ENCODE measurements at places on chromosomes 4 and X.
A peak's percentile ranks its signal among the peaks of the same experiment; 100 is the strongest.

DNA sequence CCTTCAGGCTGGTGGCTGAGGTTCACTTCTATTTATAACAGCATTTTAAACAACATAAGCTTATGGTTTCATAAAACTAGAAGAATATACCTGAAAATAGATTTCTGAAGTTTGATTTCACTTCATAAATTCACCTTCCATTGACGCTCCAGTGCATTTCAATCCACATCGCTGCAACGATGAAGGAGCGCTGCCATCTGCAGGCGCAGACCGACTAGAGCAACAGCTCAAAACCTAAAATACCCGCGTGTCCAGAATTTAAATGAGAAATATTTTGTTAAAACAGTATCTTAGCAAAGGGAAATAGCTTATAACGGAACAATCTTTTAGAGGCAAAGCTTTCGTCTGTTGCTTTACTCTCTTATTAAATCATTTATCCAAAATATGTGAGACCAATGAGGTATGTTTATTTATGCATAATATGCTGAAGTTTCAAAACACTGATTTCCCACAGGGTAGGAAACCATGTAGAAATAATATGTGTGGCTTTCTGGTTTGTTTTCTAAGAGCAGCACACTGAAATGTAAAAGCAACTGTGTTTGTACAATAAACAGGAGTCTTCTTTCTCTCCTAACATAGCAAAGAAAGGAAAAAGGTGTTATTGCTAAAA lies 816.4 kb upstream of the FRG1 start:
- H3K4me1 ChIP-seq = no peaks in the 10 kb centered on the region
- H3K27me3 ChIP-seq = no peaks in the 10 kb centered on the region
- H3K36me3 ChIP-seq = no peaks in the 10 kb centered on the region
- no peak overlapping the region for H3K4me3 ChIP-seq
- no peak overlapping the region for H3K27ac ChIP-seq

- peak; percentile 5 for DNase-seq
- no peaks in the 10 kb centered on the region for H3K36me3 ChIP-seq
- H3K4me3 ChIP-seq = no peak overlapping the region
- H3K27ac ChIP-seq = no peak overlapping the region
- H3K4me1 ChIP-seq = no peaks in the 10 kb centered on the region
- no peaks in the 10 kb centered on the region for H3K27me3 ChIP-seq
Measured at GRCh38 chrX:83469551-83469950, 38.5 kb upstream of the POU3F4 start.

DNA sequence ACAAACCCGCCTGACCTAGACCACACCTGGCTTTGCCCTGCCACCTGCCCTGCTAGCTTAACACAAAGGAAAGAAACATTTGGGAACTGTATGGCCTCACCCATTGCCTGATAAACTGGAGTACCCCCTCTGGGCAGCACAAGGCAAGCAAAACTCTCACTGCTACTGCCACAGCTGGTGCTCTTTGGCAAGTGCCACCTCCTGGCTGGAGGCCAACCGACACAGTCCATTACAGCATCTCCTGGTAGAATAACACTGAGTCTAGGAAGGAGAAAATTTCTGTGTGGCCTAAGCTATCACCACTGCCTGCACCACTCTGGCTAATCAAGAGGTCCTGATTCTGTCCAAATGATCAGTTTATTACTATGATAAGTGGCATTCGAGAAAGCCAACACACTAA lies 18.9 kb upstream of the SPANXN3 start:
- no peak overlapping the region for H3K27ac ChIP-seq
- H3K27me3 ChIP-seq = no peaks in the 10 kb centered on the region
- DNase-seq = no peak
- H3K4me1 ChIP-seq = no peaks in the 10 kb centered on the region

- H3K27ac ChIP-seq = no peak overlapping the region
- no peaks in the 10 kb centered on the region for H3K4me1 ChIP-seq
- H3K27me3 ChIP-seq = no peaks in the 10 kb centered on the region
- no peak overlapping the region for H3K4me3 ChIP-seq
Measured at GRCh38 chr4:169315530-169316343, 45.0 kb upstream of the SH3RF1 start.
